ENCODE measurements at places on chromosomes 16 and 17. TPM values are rescaled to one million over a fixed set of nuclear protein-coding genes. Genes with fewer than 3 reads are reported as not detected.

VTN gene
- 1.3 TPM for total RNA-seq

ITGAD gene
- 0.20 TPM for total RNA-seq

NDE1 gene
- total RNA-seq = 28.9 TPM

ADGRG1 gene
- total RNA-seq = 66.9 TPM

MMP28 gene
- 55.6 TPM for total RNA-seq

DPEP3 gene
- not detected for total RNA-seq

ST6GALNAC2 gene
- total RNA-seq = 24.5 TPM

RRAD gene
- total RNA-seq = 11.1 TPM

TMC8 gene
- 26.6 TPM for total RNA-seq

MILR1 gene
- total RNA-seq = 17.9 TPM

FBXW10 gene
- not detected for total RNA-seq
